NCI-H187 treated with DMSO at 0.1 percent for 48 hours (cell line): ENCODE measurements at places on chromosomes 2 and 18.

DNA sequence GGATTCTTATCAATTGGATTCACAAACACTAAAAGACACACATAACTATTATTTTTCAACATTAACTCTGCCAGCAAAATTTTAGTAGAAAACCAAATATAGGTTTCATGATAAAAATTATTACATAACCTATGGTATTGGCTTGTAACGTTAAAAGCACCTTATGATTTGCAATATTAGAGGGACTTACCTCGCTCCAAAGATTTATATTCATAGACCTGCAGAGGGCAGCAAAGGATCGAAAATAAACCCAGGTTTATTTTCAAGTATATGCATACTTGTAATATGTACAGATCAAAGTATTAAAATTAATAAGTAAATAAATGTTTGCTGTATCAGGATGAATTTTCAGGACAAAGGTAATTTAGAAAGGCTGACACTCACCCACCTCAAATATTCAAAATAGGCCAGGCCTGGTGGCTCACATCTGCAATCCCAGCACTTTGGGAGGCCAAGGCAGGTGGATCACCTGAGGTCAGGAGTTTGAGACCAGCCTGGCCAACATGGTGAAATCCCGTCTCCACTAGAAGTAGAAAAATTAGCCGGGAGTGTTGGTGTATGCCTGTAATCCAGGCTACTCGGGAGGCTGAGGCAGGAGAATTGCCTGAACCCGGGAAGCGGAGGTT lies 45.3 kb downstream of the LRPPRC start:
- no peak for DNase-seq

GRCh38 chr2:229861431-229861830 lies 60.4 kb downstream of the TRIP12 start:
- DNase-seq: no peak

DNA sequence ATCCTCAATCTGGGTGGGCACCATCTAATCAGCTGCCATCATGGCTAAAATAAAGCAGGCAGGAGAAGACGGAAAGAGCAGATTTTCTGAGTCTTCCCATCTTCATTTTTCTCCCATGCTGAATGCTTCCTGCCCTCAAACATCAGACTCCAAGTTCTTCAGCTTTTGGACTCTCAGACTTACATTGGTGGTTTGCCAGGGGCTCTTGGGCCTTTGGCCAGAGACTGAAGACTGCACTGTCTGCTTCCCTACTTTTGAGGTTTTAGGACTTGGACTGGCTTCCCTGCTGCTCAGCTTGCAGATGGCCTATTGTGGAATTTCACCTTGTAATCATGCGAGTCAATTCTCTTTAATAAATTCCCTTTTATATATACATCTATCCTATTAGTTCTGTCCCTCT lies 36.6 kb downstream of the DIPK1C start:
- DNase-seq: no peak

DNA sequence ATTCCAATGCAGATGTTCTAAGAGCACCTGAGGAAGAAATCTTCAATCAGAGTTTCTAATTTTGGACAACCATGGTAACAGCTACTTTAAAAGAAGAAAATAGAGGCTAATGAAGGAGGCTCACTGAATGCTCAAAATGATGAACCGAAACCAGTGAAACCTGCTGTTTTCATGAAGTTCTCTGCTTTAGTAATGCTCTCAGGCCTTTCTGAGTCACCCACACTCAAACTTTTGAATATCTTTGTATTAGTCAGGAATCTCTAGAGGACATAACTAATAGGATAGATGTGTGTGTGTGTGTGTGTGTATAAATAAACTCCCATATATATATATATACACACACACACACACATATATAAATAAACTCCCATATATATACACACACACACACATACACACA lies 76.9 kb upstream of the RIT2 start:
- no peak for DNase-seq

- DNase-seq: no peak
Measured at GRCh38 chr2:113705982-113706523, 50.4 kb downstream of the SLC35F5 start.

GRCh38 chr2:39782591-39782990 lies 3.5 kb upstream of the THUMPD2 start:
- no peak for DNase-seq

- no peak for DNase-seq
Measured at GRCh38 chr2:241458687-241459086, 49.7 kb downstream of the STK25 start.

- DNase-seq: no peak
Measured at GRCh38 chr2:8438476-8438875, 243.4 kb upstream of the ID2 start.

DNA sequence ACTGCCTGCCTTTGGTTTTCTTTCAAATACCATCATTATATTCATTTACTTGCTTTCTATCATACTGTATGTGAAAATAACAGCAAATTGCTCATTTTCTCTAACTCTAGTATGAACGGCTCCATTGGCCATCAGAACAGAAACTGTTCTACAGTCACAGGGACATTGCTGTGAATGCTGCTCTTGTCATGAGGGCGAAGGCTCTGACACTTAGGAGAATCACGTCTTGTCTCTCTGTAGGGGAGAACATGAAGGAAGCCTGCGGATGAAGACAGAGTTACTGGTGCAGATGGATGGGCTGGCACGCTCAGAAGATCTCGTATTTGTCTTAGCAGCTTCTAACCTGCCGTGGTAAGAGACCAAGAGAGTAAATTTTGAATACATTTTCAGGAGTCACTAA lies 41.7 kb upstream of the ELOA2 start:
- no peak for DNase-seq

DNA sequence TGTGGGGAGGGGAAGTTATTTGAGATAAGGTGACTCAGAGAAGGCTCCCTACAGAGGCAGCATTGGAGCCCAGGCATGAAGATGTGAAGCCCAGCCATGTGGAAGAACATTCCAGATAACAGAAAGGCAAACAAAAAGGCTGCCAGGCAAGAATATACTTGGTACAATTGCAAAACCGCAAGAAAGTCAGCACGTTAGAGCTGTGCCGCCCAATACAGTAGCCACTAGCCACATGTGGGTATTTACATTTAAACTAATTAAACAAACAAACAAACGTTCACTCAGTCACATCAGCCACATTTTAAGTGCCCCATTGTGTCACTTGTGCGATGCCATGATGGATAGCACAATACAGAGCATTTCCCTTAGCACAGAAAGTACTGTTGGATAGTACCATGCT lies 179.6 kb downstream of the SATB2 start:
- no peak for DNase-seq

DNA sequence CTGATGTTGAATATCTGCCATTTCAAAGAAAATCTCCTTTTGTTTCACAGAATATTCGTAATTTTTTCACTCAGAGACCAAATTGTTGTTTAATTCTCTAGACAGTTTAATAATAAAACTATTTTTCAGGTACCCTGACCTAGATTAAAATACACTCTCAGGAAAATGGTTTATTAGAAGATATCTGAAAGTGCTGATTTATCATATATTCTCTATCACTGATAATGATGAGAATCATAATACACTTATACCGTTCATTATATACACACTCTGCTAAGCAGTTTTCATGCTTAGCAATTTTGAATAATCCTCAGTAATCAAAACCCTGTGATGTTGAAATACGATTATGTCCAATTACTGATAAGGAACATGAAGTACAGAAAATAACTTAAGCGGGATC lies 772.9 kb upstream of the CRIM1 start:
- no peak for DNase-seq

DNA sequence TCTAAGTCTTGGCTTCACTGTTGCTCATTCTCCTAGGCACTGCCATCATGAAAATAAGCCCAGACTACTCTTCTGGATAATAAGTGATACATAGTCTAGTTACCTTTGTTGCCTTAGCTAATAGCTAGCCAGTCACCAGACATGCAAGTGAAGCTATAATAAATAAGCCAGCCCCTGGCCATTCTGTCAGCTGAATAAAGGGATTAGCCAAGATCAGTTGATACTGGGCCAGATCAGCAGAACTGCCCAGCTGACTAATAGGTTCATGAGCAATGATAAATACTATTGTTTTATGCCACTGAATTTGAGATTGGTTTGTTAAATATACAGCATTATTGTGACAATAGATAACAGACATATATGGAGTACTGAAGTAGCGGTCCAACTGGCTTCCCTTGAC lies 8.0 kb upstream of the C2orf69 start:
- DNase-seq: no peak

DNA sequence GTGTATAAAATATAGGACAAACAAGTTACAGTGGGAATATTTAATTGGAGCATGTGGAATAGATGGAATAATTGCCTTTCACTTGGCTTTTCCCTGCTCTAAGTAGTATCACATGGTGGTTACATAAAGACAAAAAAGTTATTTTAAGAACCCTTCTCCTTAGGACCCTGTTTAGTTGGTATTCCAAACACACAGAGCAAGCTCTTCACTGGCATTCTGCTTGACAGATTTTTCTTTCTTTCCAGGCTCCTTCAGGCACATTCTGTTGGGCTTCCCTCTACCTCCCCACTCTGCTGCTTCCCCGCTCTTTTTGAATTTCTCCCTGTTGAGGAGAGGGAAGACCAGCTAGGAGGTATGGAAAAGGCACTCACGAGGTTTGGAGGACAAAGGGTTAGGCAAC lies 29.0 kb upstream of the DARS1 start:
- no peak for DNase-seq

DNA sequence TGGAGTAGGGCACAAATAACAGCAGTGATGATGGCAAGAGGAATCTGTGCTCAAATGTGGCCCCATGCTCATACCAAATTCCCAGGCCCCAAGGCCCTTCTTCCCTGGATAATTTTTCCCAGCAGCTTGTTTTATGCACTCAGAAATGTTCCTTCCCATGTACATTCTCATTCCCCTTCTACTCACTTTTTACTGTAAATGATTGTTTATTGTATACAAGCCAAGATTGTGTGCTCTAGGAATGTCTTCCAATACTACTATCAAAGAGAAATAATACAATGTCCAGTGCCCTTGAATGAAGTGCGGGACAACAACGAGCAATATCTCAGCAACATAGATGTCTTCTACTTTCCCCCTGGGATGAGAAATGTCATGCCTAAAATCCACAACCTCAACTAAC lies 201.6 kb downstream of the ICOS start:
- DNase-seq: no peak

DNA sequence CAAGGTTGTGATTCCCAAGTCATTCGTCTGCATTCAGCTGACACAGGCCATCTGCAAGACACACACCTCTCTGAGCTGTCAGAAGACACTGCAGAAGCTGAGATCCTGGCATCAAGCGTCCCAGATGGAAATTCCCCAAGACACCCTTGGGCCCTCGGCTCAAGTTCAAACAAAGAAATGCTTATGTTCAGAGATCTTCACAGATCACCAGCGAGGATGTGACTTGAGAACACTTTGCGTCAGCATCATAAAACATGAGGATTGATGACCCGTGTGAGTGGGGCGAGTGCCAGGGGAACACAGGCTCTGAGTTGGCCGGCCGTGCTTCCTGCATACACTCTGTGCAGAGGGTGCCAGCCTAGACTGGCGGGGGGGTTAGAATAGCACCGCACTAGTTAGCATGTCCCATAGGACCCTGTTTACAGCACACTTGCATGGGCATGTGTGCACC lies 36.8 kb downstream of the KCNIP3 start:
- DNase-seq: no peak

DNA sequence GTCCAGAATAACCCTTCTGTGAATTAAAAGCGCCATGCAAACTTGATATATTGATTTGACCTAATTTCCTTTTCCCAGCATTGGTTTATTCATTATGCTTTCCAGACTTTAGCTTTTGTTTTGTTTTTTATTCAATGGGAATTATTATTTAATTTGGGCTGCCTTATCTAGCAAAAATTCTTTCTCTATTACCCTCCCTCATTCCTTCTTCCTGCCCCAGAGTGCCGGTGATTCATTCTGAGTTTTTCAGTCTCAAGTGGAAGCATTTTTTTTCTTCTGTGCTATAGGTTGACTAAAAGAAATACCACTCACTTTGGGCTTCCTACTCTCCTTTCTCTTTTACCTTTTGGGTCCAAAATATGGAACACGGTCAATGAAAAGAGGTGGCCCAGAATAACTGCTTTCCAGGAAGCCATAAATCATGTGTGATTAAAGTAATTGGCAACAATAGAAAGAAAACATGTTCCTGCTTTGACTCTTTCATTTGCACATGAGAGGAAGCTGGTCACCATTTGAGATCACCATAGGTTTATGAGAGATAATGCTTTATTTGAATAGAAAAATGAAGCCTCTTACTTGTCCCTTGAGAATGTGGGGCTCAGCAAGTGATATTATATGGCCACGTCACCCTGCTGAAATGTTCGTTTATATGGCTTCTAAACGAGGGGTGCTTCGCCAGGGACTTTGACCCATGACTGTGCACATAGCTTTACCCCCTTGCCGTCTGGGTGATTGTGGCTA lies 422.8 kb upstream of the ZEB2 start:
- DNase-seq: no peak

DNA sequence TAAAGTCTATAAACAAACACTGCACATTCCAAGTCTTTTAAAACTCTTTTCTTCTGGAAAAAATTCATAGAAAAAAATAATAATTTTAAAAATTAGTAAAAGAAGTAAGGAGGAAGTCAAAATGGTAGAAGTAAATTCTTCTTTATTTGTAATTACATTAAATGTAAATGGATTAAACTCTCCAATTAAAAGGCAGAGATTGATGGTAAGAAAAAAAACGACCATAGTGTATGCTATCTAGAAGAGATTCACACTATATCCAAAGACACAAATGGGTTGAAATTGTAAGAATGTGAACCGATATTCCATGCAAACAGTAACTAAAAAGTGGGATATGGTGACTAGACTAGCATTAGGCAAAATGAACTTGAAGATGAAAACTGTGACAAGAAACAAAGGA lies 1196.1 kb upstream of the CDH2 start:
- DNase-seq: no peak

GRCh38 chr2:30661173-30662107 lies 145.8 kb downstream of the CAPN13 start:
- no peak for DNase-seq

GRCh38 chr18:32276906-32277305 lies 87.1 kb downstream of the MEP1B start:
- DNase-seq: no peak

DNA sequence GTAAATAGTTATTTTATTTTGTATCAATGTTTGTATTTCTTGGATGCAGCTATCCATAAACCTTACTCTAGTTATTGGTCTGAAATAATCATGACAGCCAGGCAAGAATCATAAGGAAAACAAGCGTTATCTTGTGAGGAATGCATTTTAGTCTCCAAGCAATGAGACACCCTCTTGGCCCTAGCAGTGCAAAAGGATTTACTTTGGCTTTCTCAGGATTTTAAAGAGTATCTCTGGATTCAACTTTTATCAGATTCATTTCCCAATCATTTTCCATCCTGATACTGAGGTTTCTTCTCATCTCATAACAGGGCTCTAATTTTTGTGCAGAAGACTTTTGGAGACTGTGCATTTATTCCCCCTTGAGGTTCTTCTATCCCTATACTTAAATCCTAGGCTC lies 480.8 kb downstream of the TMX3 start:
- no peak for DNase-seq

- DNase-seq: no peak
Measured at GRCh38 chr2:231800493-231801091, 14.3 kb downstream of the COPS7B start.

DNA sequence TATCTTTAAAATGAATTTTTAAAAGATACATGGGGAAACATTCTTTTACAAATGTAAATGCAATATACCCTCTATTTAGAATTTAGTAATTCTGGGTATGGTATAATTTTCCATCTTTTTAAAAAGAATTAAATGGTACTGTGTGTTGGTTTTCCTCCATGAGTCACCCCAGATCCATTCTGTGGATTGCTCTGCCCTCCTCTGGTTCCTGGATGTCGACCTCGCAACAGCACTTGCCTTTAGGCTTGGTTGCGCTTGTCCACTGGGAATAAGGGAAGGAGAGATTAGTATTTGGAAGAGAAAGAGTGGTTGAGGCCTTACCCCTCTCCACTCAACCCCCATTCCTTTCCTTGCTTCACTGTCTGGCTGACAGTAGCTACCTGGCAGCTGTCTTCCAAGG lies 90.4 kb downstream of the FTCDNL1 start:
- DNase-seq: no peak
